Activated CD4-positive, alpha-beta T cell treated with anti-CD3 and anti-CD28 coated beads, Interleukin-2, amount 50 U/mL, for 24 hours (primary cell): ENCODE measurements at places on chromosomes 6 and 20.

DNA sequence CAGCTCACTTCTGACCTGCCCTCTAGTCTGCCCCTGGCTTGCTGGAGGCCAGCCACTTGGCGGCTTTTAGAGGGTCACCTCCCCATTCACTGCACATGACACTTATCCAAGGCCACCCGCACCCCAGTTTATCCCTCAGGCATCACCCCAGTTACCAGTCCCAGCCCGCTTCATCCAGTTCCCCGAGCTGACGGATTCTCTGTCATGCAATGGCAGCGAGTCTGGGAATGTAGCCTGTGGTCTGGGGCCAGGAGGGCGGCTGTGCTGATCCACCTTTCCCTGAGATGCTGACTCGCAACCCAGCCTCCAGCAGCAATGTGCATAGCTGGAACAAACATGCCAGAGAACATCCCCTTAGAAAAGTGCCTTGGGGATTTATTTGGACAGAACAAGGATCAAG, 25.8 kb downstream of the SYNDIG1 start:
- DNase-seq = no peak

DNA sequence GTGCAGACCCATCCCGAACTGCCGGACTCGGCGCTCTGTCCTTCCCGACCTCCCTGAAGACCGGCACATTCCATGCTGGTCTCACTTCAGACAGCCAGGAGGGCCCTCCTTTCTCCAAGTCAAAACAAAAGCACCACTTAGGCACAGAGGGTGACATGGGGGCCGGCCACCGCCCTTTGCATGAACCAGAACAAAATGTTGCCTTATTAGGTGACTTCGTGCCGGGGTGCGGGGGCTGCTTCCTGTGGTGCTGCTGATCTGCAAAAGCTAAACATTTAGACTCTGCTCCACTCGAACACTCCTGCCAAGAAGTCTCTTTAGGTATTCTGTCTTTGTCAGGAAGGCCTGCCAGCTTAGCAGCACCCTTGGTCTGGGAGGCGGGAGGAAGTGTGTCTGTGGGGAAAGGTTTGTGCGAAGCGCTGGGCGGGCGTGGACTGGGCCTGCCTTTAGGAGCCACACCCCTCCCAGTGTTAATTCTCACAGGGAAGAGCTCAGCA, 133.8 kb downstream of the SMOC2 start:
- no peak for DNase-seq

DNA sequence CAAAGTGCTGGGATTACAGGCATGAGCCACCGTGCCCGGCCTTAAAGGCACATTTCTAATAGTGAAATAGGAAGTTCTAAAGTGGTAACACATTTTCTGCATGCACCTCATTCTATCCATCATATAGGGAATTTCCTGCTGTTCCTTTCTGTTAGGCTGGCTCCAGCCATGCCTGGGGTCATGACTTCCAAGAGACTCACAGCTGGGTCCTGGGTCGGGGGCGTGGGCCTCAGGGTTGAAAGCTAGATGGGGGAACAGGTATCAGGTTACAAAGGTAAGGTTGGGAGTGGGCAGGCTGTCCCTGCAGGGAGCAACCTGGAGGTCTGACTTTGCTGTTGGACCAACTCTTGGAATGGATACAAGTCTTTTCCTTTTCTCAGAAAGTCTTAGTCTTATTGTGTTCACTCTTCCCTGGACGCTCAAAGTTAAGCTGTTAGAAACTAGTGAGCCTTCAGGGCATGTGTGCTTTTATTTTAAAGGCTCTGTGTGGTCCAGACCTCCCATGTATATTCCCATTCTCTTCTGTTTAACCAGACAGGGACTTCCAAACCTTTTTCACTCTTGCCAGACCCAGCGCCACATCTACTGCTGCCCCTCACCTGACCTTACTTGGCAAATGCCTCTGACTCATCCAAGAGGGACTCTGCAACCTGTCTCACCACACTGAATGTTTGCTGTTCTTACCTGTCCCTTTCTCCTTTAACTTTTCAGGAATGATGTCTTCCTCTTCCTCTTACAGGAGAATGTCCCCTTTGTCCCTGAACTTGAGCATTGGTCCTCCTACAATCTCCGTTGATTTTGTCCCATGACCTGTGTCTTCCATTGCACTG, 64.4 kb downstream of the TMEM170B start:
- DNase-seq = no peak

DNA sequence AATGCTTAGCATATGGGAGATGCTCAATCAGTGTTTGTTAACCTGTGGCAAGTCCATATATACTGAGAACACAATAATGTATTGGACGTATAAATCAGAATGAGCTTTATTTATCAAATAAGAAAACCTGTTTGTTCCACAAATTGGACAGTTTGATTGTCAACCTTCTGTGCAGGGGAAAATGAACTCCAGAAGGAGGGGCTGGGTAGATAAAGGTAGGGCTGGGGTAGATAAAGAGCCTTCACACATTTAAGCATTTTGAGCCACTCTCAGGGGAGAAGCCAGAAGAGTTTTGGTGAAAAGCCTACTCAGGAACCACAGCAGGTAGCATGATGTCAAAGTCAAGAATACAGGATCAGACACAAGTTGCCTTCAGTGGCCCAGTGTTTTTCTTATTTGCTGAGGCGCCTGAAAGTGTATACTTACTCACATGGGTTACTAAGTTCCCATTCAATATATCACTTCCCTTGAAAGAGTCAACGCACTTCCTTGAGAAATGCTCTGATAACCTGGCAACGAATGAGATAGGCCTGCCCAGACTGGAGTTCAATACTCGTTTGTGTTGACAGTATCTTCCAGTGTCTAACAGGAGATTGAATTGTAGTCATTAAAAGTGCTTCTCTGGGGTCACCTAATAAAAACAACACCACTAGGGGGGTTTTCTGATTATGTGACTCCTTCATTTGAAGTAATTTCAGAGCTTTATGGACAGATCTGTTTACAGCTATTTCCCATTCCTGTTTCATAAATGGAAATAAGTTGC, 263.9 kb upstream of the CITED2 start:
- no peak for DNase-seq

GRCh38 chr6:136544326-136544725, 5.9 kb downstream of the MAP7 start:
- no peak for DNase-seq

DNA sequence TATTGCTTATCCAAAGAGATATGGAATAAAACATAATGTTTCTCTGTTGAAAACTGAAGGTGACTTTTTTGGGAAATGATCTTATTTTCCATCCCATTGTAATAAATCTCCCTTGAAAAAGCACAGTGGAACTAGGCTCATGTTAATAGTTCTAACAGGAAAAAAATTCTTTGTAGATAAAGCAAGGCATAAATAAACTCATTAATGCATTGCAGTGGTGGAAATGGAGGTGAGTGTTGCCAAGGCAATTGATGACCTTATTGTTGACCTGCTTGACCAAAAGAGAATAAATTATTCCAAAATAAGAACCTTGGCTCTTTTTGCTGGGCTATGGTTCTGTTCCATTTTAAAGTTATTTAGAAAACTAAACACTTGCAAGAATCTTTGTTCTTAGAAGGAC, 55.2 kb downstream of the TRMT11 start:
- DNase-seq = no peak

- DNase-seq = no peak
Observed at GRCh38 chr6:5102267-5102970, 17.3 kb downstream of the PPP1R3G start.

DNA sequence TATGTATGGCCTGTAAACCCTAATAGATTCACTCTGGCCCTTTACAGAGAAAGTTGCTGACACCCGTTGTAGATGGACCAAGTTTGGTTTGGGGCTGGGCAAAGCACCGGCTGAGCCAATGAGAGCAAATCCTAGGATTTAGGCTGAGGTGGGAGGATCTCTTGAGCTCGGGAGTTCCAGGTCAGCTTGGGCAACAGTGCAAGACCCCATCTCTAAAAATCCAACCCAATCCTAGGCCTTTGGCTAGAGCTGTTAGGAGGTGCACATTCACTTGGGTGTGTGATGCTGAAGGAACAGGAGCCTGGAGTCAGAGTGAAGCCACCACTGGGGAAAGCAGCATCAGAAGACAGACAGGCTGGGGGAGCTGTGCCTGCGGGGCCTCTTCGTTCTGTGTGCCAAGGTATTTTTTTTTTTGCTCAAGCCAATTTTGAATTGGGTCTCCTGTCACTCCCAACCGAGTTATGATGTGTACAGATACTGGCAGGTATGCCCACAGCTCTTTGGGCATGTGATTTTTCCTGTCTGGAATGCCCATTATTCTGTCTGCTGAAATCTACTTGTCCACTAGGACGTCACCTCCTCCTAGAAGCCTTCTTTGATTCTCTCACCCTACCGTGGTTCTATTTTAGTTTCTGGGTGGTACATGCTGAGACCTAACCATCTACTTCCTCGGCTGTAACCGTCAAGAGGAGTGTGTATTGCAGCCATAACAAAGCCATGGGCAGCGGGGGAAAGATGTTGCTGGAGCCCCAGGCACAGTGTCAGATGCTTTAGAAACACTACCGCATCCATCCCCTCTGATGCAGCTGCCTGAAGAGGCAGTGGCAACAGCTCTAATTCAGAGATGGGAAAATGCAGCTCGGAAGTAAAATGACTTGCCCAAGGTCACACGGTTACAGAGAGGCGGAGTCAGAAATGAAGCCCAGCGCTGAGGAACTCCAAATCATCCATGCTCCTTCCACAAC, 54.0 kb downstream of the TTI1 start:
- DNase-seq = no peak

GRCh38 chr6:92399911-92400310, 1019.4 kb downstream of the EPHA7 start:
- DNase-seq = no peak

DNA sequence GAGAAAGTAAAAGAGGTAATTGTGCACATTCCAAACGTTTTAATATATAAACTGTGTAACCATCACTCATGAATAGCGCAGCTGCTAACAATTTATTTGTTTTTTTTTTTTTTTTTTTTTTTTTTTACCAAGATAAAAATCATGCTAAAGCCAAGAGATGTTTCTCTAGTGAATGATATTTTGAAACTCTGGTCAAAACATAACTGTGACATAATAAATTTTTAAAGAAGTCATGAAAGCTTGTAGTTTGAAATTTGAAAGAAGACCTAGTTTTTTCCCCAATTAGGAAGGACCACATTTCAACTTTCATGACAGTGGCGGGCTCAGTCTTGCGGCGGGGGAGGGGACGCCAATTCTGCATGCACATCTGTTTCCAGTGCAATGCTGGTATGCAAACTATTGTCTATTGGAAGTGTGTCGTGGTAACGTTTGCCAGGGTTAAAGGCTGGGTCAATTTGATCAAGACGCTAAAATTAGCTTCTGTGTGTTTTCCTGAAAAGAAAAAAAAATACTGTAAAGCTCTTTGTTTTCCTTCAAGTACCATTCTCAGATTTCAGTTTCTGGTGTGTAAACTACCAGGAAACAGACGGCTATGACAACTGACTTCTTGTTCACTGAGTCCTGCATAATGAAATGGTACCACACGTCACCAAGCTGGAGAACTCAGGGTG, 211.9 kb downstream of the FOXC1 start:
- DNase-seq = no peak

DNA sequence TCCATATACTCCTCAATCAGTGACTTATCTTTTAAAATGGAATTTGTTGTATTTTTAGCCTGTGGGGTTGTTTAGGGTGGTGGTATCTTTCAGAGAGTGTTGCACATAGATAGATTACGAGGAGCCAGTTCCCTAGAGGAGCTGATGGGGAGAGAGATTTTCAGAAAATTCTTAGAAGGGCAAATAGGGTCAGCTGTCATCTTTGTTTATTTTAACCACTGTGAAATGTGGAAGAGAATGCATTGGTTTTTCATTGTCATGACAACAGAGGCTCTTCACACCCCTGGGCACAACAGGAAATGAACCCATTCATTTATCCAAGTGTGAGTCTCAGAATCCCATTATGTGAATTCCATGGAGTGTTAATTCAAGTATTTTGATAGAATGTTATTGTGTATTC, 188.4 kb downstream of the JARID2 start:
- no peak for DNase-seq

- DNase-seq = no peak
Observed at GRCh38 chr6:27214126-27214601, 33.3 kb upstream of the PRSS16 start.

- no peak for DNase-seq
Observed at GRCh38 chr6:159788276-159788675, 1.1 kb downstream of the TCP1 start.

GRCh38 chr6:163667372-163668060, 253.0 kb downstream of the QKI start:
- DNase-seq = no peak

DNA sequence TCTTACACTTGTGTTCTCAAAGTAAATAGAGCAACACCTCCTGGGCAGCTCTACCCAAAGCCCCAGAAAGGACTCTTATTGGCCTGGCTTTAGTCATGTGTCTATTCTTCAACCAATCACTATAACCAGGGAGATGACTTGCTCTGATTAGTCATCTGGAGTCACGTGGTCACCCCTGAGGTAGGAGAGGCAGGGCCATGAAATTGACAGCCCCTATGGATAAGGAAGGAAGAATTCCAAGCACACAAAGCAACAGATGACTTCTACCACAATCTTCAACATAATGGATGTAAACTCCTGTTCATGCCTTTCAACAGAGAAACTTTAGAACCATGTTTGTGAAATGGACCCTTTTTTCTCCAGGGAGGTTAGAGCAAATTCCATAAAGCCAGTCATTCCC, 24.6 kb upstream of the EYA2 start:
- DNase-seq = no peak

- no peak for DNase-seq
Observed at GRCh38 chr20:8209061-8209460, 77.0 kb downstream of the PLCB1 start.

DNA sequence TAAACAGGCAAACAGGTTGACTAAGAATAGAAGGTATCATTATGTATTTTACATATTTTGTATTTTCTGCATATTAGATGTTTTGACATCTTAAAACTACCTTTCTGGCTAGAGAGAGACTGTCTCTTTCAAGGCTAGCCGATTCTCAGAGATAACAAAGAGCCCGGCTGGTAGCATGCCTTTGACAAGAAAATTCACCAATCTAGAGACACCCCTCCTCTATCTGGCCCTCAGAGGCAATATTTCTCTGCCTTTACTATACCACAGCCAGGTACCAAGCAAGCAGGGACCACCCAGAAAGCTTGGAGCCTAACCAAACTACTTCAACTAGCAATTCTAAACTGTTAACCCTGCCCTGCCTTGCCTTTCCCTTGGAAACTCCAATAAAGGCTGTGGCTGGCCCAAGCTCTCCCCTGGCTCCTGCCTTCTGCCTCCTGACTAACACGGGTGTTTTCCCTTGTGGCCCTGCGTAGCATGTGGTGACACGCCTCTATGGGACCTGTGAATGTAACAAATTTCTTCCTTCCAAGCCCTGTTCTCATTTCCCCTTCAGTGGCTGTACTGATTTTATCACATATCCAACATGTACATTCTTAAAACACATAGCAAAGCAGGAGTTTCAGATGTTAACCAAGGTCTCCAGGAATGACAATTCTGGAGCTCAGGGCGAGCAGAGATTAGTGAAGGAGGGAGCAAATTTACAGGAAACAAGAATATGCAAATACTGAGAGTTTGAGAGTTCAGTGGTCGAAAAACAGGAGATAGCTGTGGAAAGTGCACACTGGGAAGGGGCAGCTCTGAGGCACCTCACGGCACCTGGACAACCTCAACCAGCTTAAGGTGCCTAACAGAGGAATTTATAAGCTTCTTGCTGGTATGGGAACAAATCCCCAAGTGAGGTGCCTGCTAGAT, 120.8 kb downstream of the BACH2 start:
- no peak for DNase-seq
